NCI-H1092 treated with DMSO at 0.1 percent for 48 hours (cell line): ENCODE measurements at places on chromosomes 1 and 21.
A peak's percentile ranks its signal among the peaks of the same experiment; 100 is the strongest.

GRCh38 chr1:172903581-172904220 lies 147.0 kb downstream of the TNFSF18 start:
- no peak for DNase-seq

DNA sequence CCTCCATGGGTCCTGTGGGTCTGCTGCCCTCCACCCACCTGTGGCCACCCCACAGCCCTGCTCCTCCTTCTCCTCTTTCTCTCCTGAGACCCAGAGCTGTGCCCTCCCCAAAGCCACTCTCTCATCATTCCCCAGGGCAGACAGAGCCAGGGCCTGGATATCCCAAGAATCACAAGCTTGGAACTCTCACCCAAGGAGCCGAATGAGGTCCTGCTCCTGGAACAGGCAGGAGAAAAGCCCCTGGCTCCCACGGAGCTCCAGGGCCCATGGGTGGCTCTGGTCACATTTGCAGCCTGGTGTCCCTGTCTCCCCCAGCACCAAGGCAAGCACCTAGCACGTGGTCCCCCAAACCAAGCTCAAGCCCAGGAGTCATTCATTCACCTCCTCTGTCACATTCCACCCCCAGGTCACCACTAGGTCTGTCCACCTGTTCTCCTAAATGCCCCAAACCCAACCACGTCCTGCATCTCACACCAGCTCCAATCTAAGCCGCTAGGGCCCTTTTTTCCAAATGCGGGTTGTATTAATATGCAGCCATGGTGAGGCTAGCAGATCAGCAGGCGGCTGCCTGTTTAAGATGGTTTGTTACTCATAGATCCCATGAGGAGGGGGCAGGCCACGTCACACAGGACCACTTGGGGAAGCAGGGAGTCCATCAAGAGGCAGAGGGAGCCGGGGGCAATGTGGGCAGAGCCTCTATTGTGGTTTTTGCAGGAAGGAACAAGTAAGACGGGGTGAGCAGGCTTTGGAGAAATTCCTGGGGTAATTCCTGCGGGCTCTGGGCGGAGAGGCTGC lies 215.5 kb upstream of the VAMP3 start:
- no peak for DNase-seq

GRCh38 chr21:14763695-14764064 lies 217.6 kb upstream of the SAMSN1 start:
- no peak for DNase-seq

DNA sequence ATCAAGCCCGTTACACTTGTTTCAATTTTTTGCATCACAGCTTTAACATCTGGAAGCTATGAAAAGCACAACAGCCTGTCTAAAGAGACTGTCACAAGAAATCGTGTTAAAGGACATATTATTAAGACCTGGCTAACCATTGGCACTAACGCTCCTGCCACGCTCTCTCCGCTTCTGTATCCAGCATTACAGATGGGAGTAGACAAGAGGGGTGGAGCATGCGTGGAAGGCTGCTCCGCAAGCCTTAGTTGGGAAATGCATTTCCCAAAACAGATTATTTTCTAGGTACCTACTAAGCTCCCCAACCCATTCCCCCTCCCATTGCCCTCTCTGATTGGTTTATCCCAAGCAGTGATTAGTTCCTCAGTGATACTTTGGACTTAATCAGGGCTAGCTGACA lies 72.4 kb downstream of the NTNG1 start:
- DNase-seq = no peak

- no peak for DNase-seq
Measured at GRCh38 chr1:29264773-29265389, 28.6 kb downstream of the PTPRU start.

GRCh38 chr21:38486221-38486620 lies 12.1 kb downstream of the ERG start:
- no peak for DNase-seq

DNA sequence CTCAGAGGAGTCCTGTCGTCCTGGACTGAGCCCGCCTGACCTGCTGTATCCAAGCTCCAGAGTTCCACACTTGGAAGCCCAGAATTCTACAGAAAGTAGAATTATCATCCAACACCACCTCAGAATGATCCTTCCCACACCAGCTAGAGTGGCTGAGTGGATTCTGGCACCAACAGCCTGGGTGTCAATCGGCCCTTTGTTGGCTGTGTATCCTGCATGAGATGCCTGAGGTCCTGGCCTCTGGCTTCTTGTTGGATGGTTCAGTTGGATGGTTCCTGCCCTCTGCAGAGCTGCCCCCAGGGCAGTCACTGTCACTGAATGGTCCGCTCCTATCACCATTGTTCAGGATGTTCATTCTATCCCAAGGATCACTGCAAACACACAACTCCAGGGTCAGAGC lies 49.8 kb downstream of the PGBD5 start:
- no peak for DNase-seq

DNA sequence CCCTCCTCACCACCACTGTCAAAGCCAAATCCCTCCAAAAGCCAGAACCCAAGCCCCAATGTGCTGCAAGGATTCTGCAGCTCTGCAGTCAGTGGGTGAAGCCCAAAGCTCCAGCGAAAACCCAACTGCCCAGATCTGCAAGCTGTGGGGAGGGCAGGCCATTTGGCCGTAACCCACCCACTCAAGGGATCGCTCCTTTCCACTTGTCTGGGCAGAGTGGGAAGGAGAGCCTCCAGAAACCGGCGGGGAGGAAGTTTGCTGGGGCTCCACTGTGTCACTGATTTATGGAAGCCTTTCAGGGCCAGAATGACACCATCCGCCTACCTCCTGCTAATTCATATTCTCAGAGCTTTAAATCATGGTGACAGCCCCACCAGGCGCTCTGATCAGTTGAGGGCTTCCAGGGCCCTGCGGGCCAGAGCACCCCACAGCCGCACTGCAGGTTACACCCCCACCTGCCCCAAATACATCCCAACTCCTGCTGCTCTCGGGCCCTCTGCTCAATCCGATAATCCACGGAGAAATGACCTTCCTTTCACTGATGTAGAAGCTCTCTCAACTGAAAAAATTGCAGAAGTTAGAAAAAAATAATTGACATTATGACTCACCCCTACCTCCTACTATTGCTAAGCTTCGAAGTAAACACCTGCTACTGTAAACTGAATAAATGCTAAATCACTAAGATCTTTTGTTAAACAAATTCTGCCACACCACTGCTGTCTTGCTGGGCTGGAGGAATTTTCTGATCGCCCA lies 40.6 kb upstream of the RAB4A start:
- DNase-seq = no peak

GRCh38 chr1:207230441-207230840 lies 91.0 kb upstream of the CD55 start:
- DNase-seq = no peak

GRCh38 chr1:41633764-41634163 lies 149.3 kb upstream of the EDN2 start:
- no peak for DNase-seq

GRCh38 chr1:185957441-185958363 lies 223.5 kb downstream of the HMCN1 start:
- DNase-seq = peak; percentile 2

GRCh38 chr1:161119092-161119903 lies 1.4 kb downstream of the NIT1 start:
- DNase-seq = no peak

DNA sequence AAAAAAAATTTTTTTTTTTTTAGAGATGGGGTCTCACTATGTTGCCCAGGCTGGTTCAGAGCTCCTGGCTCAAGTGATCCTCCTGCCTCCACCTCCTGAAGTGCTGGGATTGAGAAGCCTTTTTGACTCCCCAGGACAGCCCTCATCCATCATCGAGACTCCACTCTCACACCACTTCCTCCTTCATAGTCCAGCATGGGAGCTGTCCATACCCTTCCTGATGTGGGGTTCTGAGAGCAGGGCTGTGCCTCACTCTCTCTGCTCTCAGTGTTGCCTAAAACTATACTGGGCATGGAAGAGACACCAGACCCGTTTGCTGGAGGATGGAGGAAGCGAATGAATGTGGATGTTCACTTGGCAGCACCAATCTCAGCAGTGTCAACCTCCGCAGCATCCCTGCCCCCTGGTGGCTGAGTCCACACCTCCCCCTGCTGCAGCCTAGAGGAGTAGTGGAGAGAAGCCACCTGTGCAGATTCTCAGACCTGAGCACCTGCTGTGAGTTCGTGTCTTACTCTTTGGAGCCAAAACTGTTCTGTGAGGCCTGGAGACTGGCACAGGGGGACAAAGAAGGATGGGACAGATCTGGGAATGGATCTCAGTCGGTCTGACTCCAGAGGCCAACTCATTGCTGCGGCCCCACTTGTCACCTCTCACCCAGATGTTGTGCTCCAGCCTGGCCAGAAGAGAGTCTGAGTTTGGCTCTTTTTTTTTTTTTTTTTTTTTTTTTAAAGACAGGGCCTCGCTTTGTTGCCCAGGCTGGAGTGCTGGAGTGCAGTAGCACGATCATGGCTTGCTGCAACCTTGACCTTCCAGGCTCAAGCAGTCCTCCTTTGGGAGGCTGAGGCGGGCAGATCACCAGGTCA lies 17.7 kb downstream of the TINAGL1 start:
- DNase-seq = peak; percentile 48

GRCh38 chr1:72623299-72623708 lies 341.0 kb upstream of the NEGR1 start:
- peak; percentile 60 for DNase-seq

DNA sequence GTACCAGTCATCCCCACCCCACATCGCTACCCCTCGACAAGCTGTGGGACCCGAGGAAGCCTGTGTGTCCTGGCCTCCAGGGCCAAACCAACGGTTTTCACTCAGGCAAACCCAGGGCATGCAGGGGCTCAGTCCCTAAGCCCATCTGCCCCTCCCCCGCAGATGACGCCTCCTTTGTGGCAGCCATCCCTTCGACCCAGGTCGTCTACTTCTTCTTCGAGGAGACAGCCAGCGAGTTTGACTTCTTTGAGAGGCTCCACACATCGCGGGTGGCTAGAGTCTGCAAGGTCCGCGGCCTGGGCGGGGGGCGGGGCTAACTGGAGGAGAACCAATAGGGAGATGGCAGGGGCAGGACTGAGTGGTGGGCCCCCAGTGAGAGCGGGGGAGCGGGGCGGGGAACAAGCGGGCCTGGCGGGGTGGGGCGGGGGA lies 7.4 kb downstream of the SEMA4A start:
- DNase-seq = peak; percentile 82

GRCh38 chr1:244352156-244352830 lies 99.4 kb downstream of the ADSS2 start:
- no peak for DNase-seq

GRCh38 chr1:35120458-35121133 lies 41.4 kb downstream of the ZMYM1 start:
- DNase-seq = no peak

GRCh38 chr1:14522077-14522925 lies 76.2 kb upstream of the KAZN start:
- no peak for DNase-seq

DNA sequence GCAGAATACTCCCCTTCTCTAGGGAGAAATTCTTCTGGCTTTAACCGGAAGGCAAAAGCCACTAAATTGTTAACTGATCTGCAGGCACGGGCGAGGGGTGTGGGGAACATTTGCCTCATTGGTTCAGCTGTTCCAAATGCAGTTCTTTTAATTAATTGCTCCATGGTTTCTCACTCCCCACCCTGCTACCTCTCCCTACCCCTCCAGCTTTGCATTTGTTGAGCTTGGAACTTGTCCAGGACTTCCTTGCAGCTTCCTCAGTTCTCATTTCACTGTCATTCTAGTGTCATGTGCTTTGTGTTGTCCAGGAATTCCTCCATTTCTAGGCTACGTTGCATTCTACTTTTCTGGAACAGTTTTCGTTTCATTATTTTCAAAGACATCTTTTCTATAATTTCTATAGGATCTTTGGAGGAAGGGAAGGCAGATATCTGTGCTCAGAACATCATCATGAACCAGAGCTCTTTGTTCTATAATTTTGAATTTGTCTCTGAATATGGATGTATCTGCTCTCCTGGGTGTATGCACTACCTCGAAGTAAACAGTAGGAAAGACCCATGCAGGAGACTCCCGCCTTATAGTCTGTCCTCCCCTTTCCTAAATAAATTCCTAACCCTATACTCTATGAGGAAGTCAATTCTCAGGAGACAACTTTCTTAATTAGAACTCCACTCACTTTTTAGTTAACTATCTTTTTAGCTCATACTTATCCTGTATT lies 132.4 kb upstream of the LMO4 start:
- DNase-seq = no peak

- no peak for DNase-seq
Measured at GRCh38 chr1:237074371-237075117, 32.6 kb downstream of the RYR2 start.

- DNase-seq = no peak
Measured at GRCh38 chr1:172955161-172955815, 95.5 kb downstream of the TNFSF18 start.

- DNase-seq = peak; percentile 37
Measured at GRCh38 chr1:110205156-110205555, 5.0 kb upstream of the KCNC4 start.

DNA sequence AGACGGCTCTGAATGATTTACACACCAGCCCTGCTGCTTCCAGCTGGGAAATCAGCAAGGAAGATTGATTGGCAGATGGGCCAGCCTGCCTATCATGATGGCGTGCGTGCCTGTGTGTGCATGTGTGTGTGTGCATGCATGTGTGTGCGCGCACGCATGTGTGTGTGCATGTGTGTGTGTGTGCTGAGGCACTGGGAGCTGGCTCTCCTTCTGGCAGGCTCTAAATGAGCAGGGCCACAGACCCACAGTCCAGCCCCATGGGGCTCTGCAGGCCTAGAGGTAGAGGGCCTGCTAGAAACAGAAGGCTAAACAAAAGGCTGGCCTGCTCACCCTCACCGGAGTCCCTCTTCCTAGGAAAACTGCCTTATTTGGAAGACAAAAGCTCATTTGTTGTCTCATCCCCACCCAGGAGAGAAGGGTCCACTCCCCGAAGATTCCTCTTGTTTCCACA lies 6.0 kb downstream of the KLHDC8A start:
- DNase-seq = no peak
